ENCODE measurements at places on chromosomes 11 and 22. TPM values are rescaled to one million over a fixed set of nuclear protein-coding genes. Genes with fewer than 3 reads are reported as not detected.

- DNase-seq: no peak
These were observed 536 bp downstream of the YWHAH start for GRCh38 chr22:31944700-31945442.

DNA sequence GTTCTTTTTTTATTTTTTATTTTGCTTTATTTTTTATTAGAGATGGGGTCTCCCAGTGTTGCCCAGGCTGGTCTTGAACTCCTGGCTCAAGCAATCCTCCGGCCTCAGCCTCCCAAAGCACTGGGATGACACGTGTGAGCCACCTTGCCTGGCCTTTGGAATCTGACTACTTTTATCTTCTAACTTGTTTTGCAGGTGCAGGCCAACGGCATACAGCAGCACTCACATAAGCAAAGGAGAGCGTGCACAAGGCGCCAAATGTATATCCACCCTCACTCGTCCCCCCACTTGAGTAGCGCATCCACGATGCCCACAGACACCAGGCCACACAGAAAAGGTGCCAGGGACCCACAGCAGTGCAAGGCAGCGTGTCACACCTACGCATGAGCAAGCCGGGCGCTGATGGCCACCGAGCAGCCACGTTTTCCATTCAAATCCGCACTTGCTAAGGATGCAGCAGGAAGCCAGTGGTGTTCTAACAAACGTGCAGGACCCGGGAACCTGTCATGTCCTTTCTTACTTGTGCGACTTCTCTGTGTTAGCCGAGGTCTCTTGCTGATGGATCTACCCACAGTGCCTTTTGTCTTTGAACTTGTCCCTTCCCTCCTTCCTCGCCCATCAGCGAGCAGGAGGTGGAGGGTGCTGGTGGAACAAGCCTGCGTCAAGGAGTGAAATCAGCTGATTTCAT is 5.9 kb downstream of the ASCL2 start:
- DNase-seq: no peak

DNA sequence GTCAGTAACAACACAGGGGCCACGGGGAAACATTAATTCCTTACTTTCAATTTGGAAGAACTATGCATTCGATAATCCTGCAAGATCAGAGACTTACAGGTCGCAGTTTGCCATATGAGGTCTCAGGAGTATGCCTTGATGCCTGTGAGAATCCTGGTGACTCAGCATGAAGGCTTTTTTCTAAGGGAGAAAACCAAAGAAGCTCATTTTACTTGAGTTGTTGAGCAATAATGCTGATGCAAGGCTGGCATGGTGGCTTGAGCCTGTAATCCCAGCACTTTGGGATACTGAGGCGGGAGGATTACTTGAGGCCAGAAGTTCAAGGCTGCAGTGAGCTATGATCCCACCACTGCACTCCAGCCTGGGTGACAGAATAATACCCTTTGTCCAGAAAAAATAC is 26.6 kb downstream of the ATG16L2 start:
- no peak for DNase-seq

TRPM5 gene
- not detected for total RNA-seq

DNA sequence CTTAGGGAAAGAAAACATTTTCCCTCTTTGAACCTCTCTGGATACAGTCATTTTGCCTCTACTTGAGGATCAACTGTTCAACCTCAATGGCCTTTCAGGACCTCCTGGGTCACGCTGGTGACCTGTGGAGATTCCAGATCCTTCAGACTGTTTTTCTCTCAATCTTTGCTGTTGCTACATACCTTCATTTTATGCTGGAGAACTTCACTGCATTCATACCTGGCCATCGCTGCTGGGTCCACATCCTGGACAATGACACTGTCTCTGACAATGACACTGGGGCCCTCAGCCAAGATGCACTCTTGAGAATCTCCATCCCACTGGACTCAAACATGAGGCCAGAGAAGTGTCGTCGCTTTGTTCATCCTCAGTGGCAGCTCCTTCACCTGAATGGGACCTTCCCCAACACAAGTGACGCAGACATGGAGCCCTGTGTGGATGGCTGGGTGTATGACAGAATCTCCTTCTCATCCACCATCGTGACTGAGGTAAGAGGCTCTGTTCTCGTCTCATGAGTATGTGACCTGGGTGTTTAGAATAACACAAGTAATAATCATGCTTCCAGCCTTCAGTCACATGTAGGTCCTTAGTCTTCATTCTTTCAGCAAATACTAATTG is 495 bp downstream of the SLC22A9 start:
- no peak for DNase-seq

CHRM1 gene
- total RNA-seq: 1.3 TPM

DNA sequence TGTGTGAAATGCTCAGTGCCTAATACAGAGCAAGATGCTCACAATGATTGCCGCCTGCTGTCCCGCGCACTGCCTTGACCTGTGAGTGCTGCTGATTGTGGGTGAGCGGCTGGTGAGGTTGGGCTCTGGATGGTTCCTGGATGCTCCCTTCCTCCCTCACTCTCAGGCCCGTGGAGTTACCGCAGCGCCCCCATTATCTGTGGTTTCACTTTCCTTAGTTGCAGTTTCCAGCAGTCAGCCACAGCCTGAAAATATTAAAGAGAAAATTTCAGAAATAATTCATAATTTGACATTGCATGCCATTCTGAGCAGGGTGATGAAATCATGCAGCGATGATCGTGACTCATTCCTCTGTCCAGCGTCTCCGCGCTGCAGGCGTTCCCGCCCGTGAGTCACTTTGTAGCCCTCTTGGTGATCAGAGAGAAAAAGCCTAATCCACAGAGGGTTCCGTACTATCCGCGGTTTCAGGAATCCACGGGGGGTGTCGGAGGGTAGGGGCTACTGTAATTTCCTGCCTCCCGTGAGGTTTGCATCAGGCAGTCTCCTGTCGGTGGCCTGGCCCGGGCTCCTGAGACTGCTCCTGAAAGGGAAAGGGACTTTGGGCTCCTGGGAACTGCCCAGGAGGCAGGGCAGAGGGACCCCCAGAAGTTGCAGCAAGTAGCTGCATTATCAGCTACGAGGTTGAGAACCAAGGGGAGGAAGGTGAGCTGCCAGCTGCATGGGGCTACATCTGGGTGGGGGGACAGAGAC is 10.6 kb downstream of the RPL3 start:
- peak; percentile 84 for DNase-seq

GRCh38 chr11:41622707-41623359 is 163.4 kb upstream of the LRRC4C start:
- DNase-seq: no peak

DNA sequence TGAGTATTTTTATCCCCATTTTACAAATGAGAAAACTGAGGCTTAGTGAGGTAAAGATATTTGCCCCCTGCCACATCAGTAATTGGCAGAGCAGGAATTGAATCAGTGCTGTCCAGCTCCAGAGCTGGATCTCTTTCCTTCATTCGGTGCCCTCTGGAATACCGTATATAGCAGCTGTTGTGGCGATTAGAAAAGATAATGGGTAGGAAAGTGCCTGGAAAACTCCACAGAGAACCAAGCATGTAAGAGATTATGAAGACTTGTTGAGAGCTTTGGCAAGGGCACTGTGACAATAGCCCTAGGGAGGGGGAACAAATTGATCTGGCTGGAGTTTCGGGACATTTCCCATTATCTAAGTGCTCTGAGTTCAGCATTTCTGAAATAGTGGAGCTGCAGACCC is 82.5 kb upstream of the TEAD1 start:
- no peak for DNase-seq

DNA sequence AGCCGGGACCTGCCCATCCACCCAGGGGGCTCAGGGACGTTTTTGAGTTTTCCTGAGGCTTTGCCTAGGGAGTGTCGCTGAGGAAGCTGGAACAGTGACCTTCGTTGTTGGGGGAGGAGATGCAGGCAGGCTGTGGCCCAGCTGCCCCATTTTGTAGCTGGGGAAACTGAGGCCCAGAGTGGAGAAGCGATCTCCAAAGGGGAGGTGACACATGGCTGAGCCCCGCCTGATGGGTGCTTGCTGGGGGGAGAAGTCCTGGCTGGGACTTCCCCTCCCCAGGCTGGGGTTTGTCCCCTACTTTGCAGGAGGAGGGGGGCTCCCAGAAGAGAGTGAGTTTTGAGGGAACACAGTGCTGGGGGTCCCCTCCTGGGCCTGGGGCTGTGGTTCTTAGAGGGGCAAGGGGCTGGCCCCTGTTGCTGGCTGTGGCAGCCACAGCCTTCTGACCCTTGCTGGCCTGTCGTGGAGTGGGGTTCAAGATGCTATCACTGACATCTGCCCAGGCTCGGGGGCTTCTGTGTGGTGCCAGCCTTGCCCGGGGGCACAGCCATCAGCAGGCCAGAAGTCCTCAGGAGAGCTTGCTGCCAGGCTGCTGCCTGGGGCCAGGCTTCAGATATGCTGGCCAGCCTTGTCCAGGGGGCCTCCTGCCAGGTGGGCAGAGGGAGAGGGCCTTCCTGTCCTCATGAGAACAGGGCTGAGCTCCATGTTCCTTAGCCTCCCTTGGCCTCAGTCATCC is 21.4 kb downstream of the KCNQ1 start:
- DNase-seq: no peak

MCHR1 gene
- total RNA-seq: 2.1 TPM

DNA sequence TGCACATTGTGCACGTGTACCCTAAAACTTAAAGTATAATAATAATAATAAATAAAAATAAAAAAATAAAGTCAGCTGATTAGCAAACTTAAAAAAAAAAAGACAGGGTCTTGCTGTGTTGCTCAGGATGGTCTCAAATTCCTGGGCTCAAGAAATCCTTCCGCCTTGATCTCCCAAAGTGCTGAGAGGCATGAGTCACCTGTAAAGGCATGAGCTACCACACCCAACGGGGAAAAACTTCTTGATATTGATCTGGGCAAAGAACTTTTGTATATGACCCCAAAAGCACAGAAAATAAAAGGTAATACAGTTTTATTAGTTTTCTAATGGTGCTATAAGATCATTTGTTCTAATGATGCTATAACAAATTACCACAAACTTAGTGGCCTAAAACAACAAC is 46.1 kb downstream of the ENTHD1 start:
- DNase-seq: no peak

DNA sequence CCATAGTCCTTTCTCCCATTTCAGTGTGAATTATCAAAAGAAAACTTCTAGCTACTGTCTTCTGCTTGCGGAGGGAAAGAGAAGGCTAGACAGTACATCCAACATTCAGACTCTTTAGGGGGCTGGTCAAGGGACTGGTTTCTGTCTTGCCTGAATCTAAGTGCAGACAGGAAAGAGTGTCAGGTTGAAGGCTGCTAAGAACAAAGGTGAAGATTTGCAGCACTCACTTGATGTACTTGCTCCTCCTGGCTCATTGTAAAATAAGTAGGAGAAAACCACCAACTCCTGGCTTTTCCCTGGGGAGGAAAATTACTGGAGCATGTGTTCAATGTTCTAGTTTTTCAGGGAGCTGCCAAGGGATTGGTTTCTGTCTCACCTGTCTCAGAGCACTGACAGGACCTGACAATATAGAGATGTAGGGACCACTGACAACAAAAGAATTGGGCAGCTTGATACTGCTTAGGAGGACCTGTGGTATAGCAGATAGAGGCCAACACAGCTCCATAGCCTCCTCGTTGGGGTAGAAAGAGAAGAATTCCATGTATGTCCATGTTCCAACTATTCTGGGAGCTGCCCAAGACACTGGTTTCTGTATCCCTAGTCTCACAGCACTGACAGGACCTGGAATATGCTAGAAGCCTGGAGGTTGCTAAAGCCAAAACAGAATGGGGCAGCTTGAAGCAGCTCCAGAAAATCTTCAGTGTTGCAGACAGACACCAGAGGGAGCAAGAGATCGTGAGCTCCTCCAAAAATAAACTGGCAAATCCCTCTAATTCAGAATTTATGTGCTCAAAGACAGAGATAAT is 39.7 kb upstream of the MMP12 start:
- no peak for DNase-seq

DNA sequence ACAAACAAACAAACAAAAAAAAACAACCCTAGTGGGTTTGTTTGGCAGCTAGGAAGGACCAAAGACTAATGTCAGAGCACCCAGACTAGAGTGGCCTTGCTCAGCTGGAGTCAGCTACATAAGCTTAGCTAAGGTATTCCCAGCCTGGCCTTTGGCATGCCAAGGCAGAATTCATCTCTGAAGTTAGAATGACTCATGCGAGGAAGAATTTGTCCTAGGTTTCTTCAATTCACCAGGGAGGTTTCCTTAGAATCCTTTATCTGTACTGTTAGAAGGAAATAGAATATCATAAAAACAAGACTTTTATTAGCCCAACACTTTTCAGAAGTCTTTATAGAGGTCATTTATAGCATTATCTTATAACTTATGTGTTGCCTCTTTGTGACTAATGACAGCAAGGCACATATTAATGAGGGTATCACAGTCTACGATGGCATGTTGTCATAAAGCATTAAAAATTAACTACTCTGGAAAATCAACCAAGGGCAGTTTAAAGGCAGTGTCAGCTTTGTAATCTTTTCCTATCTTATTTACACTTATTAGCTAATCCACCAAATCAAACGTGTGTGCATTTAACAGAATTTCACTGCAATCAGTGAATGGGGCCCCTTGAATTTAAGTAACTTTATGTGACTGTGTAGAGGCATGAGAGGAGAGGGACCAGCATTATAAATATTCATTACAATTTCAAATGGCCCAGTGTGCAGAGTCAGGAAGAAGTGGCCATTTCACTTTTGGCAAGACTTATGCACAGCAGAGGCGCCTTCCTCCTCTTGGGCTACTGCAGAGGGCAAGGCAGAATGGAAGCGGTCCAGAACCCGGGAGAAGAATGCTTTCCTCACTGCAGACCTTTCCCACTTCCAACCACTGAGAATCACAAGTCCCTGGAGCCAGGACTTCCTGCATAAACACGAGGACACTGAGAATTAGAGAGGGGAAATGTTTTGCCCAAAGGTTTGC is 36.3 kb downstream of the SLC5A1 start:
- DNase-seq: no peak

OR52K2 gene
- total RNA-seq: not detected

DNA sequence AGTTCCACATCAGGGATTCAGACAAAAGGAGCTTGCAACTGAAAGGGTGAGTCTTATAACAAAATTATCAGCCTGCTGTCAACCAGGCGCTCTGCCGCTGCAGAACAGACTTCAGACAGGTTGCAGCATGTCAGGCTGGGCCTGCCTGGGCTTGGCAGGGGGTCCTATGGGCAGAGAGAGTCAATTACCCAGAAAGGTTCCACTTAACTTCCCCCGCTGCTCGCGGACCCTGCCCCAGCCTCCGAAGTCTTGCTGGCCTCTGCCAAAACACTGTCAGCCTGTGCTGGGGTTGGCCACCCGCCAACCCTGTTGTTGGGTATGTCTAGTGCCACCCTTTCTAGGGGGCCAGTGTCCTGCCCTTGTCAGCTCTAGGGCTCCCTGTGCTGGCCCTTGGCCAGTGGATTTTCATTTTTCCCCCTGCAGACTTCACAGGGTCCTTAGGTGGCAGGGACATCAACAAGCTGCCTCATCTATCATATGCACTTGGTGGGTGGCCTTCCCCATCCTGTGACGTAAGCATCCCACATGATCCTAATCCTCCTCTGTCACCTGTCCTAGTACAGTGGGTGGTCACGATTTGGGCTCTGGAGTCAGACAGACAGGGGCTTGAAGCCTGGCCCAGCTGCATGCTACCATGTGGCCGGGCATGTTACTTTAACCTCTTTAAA is 166.5 kb upstream of the CADM1 start:
- no peak for DNase-seq

DNA sequence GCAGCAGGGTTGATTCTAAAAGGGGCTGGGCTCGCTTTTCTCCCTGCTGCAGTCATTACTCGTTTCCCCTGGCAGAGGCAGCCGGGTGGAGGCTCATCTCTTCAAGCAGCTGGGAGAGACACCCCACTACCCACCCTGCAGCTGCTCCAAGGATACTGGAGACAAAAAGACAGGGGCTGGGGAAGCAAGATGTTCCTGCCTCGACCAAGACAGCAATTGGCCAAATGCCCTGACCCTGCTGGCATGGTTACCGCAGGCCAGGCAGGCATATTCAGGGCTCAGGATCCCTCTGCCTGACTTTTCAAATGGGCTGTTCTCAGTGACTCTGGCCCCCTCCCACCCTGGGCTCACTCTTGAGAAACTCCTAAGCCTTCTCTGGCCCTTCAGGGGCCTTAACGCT is 6.8 kb upstream of the RGL4 start:
- DNase-seq: peak; percentile 6
